ENCODE measurements at places on chromosomes 3 and 15.

DNA sequence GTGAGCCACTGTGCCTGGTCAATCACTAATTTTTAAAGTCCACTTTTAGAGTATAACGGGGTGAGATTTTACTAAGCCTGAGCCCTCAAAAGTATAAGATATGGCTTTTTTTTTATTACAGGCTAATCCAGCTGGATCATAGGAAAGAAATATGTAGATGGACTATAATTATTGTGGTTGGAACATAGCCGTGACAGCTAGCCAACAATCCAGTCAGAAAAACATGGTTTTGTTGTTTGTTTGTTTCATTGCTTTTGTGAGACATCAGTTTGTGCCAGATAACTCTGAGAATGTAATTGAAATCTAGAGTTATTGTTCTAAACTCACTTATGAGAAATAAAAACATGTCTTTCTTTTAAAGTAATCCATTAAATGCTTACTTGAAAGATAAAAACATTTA, 37.3 kb upstream of the ATOSA start:
- no peak for DNase-seq

GRCh38 chr15:92366381-92366780, 27.3 kb upstream of the ST8SIA2 start:
- DNase-seq: no peak

- no peak for DNase-seq
Measured at GRCh38 chr3:6512172-6512800, 348.6 kb upstream of the GRM7 start.

DNA sequence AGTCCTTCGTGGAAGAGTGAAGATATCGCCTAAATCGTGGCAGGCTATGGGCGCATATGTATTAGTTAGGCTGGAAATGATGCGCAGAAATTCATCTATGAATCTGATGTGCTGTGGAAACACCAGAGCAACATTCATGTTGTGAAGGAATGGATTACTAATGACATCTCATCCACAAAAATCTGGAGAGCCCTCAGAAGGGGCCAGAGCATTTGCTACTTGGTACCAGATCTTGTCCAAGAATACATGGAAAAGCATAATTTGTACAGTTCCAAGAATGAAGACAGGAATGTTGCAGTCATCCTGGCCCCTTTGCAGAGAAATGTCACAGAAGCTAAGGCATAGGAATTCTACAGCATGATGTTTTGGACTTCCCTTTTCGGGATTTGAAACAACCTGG, 38.4 kb upstream of the FOXB1 start:
- no peak for DNase-seq

GRCh38 chr15:77032052-77032646, 37.2 kb downstream of the PSTPIP1 start:
- no peak for DNase-seq

DNA sequence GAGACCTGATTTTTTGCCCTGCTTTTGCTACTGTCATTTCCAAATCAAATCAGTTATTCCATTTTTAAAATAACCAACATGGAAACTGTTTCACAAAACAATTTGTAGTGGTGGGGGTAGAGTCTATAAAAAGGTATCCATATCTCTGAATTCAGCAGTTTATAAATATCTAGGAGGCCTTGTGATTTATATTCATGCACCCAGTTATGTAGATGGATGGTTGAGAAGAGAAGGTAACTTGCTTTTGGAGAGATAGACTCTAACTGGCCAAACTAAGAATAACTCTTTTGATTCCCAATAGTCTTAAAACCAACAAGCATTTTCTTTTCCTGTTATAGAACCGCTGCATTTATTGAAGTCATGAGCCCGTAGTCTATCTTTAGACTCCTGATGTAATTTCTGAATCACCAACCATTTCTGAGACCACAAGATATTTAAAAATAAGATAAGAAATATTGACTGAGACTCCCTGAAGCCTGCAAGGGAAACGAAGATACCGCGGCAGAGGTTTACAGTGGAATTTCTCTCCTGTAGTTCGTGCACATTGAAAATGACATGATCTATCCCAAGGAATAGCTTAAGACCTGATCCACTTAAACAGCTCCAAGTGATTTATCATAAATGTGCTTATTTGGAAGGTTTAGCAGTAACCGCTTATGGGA, 68.5 kb downstream of the SAMMSON start:
- DNase-seq: no peak

DNA sequence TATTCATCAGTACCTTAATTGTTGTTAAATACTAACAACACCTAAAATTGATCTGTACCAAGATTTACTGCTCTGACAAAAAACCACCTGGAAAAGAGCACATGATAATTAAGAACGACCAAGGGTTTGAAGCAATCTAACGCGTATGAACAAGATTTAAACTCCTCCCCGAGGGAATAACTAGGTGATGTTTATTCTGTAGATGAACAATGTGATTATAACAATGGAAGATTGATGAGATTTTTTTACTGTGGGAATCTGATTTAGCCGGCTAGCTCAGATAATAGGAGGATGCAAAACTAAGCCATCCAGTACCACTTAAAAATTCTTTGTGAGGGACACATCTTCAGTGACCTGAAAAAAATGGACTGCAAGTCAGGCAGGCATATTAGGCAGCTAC, 222.1 kb downstream of the FHIT start:
- DNase-seq: no peak

DNA sequence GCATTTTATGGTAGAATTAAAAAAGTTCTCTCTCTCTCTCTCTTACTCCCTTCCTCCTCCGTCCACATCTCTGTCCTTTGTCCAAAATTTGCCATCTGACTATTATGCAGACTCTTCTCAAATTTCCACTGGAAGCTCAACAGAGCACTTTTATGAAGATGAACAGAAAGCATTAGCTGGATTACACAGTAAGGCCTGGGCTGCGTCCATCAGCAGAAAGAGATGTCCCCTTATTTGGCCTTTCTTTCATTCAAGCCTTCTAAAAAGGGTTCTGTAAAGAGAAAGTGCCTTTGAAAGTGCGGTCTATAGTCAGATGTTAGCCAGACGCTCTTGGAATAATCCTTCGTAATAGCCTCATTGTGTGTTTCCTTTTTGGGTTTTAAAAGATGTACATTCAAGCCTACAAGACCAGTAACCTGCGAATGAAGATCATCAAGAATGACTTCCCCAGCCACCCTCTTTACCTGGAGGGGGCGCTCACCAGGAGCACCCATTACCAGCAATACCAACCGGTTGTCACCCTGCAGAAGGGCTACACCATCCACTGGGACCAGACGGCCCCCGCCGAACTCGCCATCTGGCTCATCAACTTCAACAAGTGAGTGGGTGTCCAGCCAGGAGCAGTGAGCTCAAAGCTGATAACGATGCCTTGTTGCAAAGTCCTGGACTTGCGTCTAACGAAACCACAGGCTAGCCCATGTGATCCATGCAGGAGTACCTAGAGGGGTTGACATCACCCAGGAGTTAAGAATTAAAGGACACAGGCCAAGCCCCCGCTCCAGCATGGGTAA, 53.1 kb downstream of the MESD start:
- DNase-seq: no peak

DNA sequence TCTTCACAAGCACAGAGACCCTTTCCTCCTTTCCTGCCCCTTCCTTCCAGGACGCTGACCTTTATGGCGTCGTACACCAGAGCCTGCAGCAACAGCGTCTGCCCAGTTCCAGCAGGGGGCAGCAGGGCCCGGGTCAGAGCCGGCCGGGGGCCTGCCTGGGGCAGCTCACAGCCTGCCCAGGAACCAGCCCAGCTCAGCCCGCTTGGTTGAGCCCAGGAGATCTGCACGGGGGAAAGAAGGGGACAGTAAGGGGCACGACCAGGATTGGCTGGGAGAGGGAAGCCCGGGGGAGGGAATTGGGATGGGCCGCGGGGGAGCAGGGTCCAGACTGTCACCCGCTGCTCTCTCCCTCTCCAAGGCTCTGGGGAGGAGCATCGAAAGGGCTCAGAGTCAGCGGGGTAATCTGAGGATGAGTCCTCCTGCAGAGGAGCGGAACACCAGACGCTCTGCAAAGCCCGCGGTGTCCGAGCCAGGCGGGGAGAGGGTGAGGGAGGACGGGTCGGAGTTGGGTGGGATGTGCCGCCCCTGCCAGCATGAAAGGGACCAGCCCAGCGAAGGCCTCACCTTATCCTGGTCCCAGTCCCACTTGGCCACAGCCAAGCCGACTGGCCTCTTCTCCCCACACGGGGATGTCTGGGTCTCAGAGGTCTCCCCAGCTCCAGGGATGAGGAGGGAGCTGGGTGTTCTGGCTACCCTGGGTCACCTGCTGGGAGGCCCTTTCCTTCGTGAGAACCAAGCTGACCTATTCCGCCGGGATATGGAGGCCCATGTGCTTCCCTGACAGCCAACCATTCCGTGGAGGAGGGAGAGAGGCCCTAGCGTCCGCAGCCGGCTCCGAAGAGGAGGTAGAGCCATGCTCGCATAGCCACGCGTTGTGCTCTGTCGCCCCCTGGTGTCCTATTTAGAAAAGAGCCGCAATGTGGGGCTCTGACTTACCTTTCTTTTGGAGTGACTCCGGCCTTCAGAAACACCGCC, 7.4 kb upstream of the IGDCC3 start:
- peak; percentile 89 for DNase-seq

DNA sequence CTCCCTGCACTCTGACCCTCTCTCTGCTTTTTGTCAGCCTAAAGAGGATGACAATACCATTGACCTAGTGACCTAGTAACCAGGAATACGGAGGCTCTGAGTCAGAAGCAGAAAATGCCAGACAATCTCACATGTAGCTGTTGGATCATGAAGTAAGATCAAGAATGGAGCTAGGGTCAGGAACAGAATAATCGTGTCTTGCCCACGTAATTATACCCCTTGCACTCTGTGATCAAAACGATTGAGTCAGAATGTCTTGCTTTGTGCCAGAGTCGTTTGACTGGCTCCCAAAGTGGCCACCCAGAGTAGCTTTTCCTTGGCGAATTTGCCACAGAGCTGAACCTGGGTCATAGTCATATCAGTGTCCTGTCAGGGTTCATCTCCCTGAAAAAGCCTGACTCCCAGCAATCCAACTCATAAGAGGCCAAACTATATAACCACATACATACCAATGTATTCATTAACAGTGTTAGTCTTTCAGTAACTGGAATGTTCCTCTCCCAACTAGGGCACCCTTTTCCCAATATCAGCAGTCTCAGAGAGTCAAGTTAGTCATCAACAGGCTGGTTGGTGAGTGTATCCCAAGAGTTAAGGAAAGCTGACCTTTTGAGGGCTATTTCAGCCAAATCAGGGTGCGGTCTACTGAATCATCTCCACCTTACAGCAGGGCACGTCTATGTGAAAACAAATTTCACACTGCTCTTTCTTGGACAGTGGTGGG, 5.0 kb upstream of the CDV3 start:
- no peak for DNase-seq

DNA sequence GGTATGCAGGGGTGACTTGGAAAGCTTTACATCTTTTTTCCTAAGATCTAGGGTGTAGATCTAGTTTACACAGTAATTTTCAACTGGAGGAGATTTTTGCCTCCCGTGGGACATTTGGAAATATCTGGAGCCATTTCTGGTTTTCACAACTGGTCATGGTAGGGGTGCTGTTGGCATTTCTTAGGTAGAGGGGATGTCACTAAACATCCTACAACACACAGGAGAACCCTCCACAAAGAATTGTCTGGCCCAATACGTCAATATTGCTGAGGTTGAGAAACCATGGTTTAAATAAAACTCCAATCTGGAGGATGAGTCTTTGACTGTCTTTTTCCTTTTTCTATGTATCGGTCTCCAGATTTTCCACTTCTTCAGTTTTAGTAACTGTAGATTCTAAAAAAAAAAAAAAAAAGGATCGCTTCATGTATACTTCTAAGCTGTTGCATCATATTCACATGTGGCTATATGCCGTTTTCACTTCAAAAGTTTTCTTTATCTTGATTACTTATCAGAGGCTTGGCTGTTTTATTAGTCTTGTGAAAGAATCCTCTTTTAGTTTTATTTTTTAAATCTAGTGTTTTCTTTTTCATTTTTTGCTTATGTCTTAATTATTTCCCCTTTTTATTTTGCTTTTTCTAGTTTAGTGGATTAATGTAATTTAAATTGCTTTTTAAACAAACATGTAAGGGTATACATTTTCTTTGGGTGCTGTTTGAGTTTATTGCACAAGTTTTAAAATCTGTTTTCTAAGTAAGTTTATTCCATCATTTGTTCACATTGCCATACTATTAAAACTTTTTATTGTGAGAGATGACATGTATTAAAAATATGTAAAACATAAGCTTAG, 21.2 kb downstream of the UBE2Q2 start:
- DNase-seq: no peak

- DNase-seq: no peak
Measured at GRCh38 chr15:52683580-52683979, 4.4 kb upstream of the ATOSA start.

GRCh38 chr3:175670557-175670956, 811.4 kb downstream of the NAALADL2 start:
- DNase-seq: no peak

DNA sequence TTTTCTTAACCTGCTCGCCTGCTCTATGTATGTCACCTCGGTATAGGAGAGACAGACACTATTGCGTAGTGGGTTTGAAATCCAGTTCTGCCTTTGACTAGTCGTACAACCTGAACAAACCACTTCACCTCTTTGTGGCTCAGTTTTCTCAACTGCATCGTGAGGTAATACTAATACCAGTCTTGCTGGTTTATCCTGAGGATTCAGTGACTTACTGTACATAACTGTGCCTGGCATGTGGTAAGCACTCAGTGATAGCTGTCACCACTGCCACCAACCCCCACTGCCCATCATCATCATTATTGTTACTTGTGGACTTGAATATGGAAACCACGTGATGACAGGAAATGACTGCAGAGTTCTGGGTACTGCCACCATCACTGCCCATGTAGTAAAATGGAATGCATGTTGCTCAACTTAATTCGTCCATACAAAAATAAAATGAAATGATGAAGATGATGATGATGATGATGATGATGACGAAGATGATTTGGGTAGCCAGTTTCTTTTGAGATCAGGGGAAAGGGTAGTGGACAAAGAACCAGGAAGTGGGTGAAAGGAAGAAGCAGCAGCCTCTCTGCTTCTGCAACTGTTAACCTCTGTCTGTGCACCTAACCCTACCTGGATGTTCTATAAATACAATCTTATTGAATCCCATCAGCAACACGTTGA, 228.1 kb downstream of the FEZF2 start:
- DNase-seq: no peak

DNA sequence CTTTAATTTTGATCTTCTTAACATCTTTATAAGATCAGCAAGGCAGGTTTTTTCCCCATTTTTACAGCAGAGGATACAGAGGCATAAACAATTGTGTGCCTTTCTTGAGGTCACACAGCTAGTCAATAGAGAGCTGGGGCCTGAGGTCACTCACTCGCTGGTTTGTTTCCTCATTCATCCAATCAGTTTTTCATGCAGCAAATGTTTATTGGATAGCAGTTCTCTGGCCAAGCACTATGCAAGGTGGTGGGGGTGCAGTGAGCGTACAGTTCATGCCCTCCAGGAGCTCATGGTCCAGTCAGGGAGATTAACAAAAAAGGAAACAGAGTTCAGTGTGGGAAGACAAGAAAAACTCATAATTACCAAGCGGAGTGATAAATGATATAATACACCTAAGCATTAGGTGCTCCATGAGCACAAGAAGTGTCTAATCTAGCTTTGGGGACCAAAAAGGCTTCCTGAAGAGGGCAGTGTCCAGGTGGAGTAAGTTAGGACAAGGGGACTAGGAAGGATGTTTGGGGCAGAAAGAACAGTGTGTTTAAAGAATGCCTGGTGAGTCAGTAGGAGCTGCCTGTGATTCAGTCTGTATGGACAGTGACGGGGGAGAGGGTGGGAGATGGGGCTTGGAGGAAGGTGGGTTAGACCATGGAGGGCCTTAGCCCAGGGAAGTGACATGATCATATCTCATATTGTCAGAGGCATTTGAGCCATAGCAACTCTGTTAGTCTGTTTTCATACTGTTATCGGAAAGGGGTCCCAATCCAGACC, 29.3 kb downstream of the MAP2K5 start:
- DNase-seq: no peak

GRCh38 chr3:129952556-129953355, 21.8 kb upstream of the TRH start:
- DNase-seq: no peak
